COLO829 (cell line): ENCODE measurements at places on chromosomes 6 and 20.

DNA sequence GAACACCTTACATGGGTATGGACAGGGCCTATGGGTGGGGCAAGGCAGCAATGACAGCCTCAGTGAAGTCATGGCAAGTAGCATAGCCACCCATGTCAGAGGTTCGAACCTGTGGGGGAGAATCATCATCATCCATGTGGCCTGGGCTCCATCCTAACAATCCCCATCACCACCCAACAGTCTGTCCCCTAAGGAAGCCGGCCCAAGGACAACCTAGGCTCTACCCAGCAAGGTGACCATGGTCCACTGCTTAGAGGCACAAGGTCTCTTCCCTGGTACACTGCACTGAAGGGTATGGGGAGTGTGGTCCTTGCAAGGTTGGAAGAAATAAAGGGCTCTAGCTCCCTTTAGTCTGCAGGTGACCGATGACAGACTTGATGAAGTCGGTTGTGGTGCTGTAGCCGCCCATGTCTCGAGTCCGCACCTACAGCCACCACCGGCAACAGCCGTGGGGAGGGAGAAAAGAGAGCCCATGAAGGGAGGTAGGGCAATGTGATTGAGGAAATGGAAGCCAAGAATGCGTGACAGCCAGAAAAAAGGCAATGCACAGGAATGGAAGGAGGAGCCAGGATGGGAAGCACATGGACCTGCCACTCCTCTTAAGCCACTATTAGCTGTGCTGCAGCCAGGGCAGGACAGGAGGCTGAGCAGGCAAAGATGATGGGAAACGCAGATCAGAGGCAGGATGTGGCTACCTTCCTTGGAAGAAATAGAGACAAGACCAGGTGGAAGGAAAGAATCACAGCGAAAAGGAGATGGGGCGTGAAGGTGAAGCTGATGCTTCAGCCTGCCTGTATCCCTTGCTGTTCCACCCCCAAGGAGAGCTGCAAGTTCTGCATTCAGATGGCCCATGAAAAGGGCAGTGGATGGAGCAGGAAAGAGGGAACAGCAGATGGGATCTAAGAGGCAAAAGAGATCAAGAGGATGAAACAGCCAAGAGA, 5.3 kb downstream of the IDH3B start:
- no peak for DNase-seq

DNA sequence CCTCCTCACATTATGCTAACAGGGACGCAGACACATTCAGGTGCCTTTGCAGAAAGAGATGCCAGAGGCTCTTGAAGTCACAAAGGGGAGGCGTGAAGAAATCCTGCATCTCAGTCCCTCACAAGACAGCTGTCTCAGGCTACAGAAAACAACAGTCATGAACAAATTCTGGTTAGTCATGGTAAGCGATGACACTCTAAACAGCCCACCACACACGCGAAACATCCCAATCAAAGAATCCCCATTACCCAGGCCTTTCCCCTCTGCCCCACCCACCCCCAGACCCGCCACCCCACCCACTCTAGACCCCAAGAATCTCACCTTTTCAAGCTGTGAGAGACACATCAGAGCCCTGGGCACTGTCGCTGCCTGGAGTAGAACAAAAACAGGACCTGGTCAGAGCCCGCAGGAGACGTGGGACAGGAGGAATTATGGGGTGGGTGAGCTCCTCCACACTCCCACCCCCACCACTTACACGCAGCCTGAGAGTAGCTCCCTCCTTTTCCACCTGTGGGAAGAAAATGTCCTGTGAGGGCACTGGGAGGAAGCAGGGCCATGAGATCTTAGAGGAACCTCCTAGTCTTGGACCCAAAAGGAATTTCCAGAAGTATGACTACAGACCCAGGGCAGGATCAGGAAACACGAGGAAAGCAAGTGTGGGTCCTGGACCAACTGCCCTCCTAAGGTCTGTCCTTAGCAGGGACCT, 2.7 kb downstream of the HLA-B start:
- DNase-seq, result no peak

DNA sequence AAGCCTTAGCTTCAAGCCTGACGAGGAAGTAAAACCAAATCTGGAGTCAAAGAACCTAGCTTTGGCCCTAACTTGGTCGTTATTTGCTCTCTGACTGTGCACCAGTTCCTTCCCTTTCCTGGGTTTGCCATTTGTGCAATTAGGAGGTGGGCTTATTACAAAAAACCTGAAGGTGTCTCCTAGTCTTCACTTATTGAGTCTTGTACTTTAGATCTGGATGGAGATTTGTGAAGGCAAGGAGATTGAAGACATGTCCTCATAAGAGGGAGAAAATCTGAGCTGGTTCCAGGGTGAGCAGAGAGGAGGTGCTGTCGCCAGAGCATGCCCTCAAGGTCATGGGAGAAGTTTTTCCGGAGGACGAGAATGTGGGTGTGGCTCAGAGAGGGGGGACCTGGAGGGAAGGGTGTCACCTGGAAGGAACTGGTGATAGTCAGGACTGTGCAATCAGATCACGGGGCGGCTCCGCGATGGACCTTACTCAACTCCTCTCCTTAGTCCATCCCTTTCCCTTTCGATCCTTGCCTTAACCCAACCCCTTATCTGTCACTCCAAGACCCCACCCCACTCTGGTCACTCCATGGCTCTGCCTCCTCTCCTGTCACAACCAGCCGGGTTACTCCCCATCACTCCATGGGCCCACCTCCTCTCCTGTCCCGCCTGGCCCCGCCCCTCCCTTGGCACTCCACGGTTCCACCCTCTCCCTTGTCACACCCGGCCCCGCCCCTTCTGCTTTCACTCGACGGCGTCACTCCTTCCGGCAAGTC, 588 bp upstream of the ACSS2 start:
- DNase-seq, result peak; percentile 98

- DNase-seq, result no peak
Measured at GRCh38 chr6:160188773-160189172, 67.2 kb downstream of the SLC22A1 start.

- DNase-seq, result no peak
Measured at GRCh38 chr6:69936674-69937363, 70.5 kb downstream of the COL19A1 start.
